ENCODE measurements at places on chromosomes 2 and 18. TPM values are rescaled to one million over a fixed set of nuclear protein-coding genes. Genes with fewer than 3 reads are reported as not detected.

- DNase-seq: no peak
These were observed 1693.4 kb upstream of the SLC39A10 start for GRCh38 chr2:193963472-193964119.

- DNase-seq: peak; percentile 32
These were observed 4.3 kb upstream of the TRPM8 start for GRCh38 chr2:233912691-233913423.

DNA sequence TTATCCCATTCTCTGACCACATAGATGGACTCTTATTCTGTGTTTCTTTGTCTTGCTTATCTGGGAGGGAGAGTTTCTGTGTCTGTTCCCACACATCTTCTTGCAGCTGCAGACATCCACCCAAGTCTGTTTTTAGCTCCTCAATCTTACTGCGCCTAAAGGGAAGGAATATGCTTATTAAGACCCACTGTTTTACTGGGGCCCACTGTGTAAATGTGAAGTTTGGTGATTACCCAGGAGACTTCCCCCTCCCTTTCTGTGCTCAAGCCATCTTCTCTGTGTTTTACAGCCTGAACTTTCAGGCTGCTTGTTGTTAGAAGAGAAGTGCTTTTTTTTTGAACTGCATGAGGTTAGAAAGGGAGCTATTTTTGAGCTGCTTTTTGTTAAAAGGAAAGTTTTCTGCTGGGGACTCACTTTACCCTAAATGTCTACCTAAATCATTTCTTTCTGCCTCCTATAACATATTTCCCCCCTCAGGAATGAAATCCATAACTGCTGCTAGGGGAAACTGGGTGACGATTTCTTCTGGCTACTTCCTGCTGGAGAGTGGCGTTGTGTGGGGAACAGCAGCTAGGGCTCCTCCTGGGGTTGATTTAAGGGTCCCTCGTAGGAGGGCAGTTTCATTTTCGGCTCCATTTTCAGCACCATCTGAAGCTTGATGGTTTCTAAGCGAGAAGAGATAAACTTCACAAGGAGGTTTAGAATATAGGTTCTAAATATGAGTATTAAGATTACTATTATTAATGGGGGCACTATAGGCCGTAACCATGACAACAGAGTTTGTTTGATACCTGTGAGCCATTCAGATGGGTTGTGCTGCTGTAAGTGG lies 39.5 kb upstream of the GMCL1 start:
- no peak for DNase-seq

GRCh38 chr2:893311-893710 lies 57.3 kb upstream of the SNTG2 start:
- DNase-seq: no peak

GRCh38 chr2:68292108-68292710 lies 27.5 kb downstream of the CNRIP1 start:
- no peak for DNase-seq

ADRA2B gene
- total RNA-seq: 5.0 TPM

DNA sequence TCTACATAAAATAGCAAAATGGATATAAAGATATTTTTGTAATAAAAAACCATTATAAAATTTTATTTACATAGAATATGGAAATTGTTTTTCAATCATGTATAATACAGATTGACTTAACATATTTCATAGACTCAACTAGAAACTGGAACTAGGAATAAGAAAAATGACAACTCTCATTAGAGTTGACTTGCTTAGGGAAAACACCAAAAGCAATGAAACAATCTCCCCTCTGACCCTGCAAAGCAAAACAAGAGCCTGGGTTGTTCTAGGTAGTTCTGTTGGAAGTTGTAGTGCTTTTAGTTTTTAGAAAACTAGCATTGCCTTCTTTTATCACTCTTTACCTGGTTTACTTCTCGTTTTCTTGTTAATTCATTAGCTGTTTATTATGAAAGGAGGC lies 32.2 kb upstream of the MTIF2 start:
- no peak for DNase-seq

SAG gene
- not detected for total RNA-seq

- DNase-seq: no peak
These were observed 8.6 kb downstream of the EN1 start for GRCh38 chr2:118838741-118839455.

DNA sequence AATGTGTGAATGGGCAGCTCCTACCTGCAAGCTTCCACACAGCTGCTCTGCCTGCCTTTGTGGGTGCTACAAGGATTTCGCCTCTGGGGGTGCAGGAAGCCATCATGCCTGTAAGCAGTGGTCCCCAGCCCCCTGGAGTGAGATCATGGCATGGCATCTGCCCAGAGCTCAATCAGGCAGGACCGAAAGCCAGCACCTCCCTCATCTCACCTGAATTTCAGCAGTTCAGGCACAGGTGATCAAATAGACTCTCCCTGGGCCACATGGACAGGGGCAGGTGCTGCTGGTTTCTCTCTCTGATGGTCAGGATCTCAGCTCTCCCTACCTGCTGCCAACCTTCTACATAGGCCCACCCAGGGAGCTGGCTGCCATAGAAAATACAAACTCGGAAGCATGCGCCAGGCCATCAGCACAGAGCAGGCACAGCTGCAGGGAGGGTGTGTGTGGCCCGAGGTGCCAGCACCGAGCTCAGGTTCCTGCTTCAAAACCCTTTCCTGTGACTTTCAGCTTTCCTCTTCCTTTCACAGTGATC lies 133.2 kb upstream of the ID2 start:
- DNase-seq: no peak

ANKZF1 gene
- 30.4 TPM for total RNA-seq

DNA sequence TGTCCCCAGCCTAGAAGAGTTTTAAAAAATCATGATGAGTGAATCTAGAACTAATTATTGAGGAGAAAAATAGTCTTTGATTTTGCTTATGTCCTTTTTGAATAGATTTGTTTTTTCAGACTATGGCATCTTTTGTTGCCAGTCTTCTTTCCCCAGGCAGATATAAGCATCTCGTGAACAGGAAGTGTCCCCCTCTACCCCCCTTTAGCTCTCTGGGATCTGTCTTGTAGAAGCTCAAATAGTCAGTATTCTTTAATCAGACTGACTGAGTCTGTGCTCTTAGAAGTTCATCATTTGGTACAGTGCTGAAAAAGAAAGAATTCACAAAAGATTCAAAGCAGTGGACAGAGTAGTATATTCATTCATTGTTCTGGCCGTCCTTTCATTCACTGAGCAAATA lies 10.4 kb downstream of the PRKCE start:
- DNase-seq: no peak

DNA sequence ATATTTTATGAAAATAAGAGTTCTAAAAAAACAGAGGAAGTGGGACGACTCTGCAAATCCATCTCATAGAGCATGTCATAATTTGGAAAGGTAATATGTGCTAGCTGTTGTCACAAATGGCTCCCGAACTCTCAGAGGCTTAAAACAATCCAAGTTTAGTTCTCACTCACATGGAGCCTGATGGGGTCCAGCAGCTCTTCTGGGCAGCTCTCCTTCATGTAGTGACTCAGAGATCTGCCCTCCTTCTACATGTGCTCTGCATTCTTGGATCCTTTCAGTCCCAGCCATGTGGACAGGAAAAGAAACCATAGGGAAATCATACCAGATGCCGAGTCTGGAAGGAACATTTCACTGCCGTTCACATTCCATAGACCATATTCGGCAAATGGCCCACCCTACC lies 180.1 kb upstream of the APCDD1 start:
- DNase-seq: peak; percentile 41

GRCh38 chr18:8139127-8139527 lies 470.1 kb upstream of the RAB12 start:
- peak; percentile 55 for DNase-seq

DNA sequence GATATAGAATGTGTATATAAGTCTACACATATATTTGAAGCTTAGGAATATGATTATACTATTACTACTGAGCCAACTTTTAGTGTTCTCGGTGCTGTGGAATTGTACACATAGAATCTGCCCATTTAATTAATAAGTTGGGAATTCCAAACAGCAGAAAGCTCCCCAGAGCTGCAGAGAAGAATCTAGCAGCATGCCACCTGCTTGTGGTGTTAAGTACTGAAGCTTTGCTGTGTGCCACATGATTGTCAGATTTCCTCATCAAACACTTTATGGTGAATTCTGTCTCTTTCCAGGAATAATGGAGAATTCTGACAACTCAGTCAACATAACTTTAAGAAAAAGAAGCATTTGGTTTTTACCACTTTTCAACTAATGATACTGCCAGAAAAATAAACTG lies 117.8 kb downstream of the WDSUB1 start:
- DNase-seq: no peak

GRCh38 chr2:8249141-8249540 lies 432.7 kb upstream of the ID2 start:
- peak; percentile 48 for DNase-seq

APCDD1 gene
- 24.9 TPM for total RNA-seq
